ENCODE measurements at places on chromosomes 12 and 14. TPM values are rescaled to one million over a fixed set of nuclear protein-coding genes. Genes with fewer than 3 reads are reported as not detected.
A peak's percentile ranks its signal among the peaks of the same experiment; 100 is the strongest.

Gene SLC11A2
- 35.0 TPM for total RNA-seq

DNA sequence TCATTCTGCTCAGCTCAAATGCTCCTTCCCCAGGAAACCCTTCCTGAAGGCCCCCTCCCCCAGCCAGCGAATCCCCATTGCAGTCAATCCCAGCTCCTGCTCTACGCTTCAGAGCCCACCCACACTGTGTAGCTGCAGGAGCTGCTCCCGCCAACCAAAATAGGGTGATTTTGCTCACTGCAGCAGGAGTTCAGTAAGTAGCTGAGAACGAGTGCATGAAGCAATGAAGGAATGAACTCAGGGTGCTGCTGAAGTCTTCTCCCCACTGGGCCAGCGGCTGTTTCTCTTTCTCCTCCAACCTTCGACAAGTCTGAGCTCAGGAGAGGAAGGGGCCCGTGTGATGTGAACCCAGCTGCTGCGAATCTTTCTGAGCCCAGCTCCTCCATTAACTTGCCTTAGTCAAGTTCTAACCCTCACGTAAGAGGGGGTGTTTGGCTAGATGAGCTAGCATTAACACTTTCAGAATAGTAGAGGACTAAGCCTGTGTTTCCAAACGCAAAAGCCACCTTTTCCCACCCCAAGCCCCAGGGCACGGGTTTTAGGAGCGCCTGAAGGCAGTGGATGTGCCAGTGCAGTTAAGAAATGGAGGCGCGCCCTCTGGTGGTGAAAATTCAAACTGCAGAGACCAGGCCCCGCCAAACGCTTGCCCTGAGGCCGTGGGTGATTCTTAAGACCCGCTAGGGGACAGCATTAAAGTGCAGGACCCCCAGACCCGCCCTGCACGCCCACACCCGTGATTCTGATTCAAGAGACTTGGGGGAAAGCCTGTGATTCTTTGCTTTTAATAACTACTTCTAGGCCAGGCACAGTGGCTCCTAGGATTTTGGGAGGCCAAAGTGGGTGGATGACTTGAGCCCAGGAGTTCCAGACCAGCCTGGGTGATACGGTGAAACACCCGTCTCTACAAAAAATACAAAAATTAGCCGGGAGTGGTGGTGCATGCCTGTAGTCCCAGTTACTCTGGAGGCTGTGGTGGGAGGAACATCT lies 11.9 kb upstream of the SERPINA4 start:
- no peak overlapping the region for H3K27ac ChIP-seq
- no peaks in the 10 kb centered on the region for H3K4me1 ChIP-seq
- DNase-seq = peak; percentile 60

Gene SERPINA12
- not detected for total RNA-seq

- peaks cover 29% of the 10 kb centered on the region for H3K27me3 ChIP-seq
- no peak overlapping the region for H3K27ac ChIP-seq
- H3K36me3 ChIP-seq = no peaks in the 10 kb centered on the region
- H3K4me3 ChIP-seq = no peak overlapping the region
- no peak for DNase-seq
- H3K4me1 ChIP-seq = peaks cover 11% of the 10 kb centered on the region
Measured at GRCh38 chr14:54562334-54562733, 4.6 kb upstream of the SAMD4A start.

Gene GPRC5D
- 0.73 TPM for total RNA-seq

GRCh38 chr12:93130366-93131054 lies 201.4 kb upstream of the EEA1 start:
- peaks cover 9% of the 10 kb centered on the region for H3K4me1 ChIP-seq
- H3K27me3 ChIP-seq = peaks cover 2% of the 10 kb centered on the region
- no peak overlapping the region for H3K4me3 ChIP-seq
- DNase-seq = no peak

DNA sequence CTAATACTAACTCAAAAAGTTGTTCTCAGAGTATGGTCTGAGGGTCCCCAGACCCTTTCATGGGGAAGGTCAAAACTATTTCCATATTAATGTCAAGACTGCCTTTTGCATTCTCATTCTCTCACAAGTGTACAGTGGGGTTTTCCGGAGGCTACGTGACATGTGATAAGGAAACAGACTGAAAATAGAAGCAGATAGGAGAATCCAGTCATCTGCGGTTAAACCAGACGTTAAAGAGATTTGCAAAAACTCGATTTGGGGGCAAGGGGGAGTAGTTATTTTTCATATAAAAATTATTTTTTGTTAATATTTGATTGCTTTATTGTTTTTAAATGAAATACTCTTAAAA lies 1.0 kb upstream of the NAP1L1 start:
- H3K4me1 ChIP-seq = peaks cover 44% of the 10 kb centered on the region
- peak overlapping the region; percentile 99 for H3K27ac ChIP-seq
- H3K4me3 ChIP-seq = peak overlapping the region; percentile 96

Gene BATF
- total RNA-seq = 66.1 TPM

Gene PLEKHA5
- 15.2 TPM for total RNA-seq

Gene AGAP2
- total RNA-seq = 85.1 TPM

DNA sequence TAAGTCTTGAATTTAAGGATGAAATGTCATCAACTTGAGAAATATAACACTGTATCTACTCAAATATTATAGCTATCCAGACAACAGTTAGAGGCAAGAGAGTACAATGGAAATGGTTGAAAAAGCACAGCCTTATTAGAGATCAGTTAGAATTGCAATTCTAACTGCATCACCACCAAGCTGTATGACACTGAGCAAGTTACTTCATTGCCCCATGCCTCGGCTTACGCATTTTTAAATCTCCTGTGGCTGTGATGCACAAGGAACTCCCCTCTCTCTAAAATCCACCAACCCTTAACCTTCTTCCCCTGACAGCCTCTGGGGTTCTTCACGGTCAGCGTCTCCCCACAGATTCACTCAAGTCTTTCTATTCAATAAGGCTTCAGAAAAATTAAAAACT lies 75.1 kb downstream of the MED13L start:
- H3K27ac ChIP-seq = no peak overlapping the region
- DNase-seq = no peak
- no peaks in the 10 kb centered on the region for H3K4me1 ChIP-seq
- H3K36me3 ChIP-seq = peaks cover 12% of the 10 kb centered on the region

Gene HELB
- total RNA-seq = 38.3 TPM

DNA sequence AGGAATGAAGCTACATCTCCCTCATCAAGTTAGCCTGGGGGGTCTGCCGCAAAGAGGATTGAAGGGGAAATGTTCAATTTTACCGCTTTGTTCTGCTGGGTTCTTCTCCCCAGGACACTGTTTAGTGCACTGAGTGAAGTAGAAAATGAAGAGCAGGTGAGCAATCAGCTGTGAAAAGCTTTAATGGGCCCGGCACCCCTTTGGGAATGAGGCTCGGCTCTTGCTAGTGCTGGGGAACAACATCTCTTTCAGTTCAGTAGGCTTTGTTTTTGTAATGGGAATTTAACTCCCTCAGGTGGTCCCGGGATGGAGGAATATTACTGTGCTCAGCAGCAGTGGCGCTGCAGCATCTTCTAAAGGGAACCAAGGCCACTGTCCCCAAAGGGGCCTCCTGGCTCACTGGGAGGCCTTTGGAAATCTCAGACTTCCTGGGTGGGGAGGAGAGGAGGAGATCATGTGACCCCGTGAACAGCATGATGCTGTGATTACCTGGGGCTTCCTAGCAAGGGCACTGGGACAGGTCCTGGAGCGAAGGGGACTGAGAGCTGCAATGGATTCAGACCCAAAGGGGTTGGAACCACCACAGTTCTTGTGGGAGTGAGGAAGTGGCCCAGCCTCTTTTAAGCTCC lies 85.2 kb upstream of the MAX start:
- no peak overlapping the region for H3K4me3 ChIP-seq
- peaks cover 2% of the 10 kb centered on the region for H3K27me3 ChIP-seq
- no peak overlapping the region for H3K27ac ChIP-seq

DNA sequence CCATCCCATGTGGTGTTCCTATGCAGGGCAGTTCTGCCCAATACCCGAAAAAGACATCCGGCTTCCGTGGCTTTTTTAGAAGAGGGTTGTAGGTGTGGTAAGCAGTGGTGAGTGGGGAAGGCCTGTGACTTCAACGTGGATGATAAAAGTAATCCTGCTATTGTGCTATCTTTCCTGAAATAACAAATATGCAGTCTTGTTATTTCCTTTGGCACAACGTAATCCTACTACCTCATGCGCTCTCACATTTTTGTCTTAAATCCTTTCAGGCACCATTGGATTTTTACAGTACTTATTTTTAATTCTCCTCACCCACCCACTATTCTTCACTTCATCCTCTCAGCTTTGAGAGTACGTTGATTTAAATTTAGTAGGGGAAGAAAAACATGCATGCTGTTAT lies 96.8 kb downstream of the IPO8 start:
- H3K27ac ChIP-seq = no peak overlapping the region
- H3K4me3 ChIP-seq = no peak overlapping the region
- no peaks in the 10 kb centered on the region for H3K36me3 ChIP-seq
- no peak for DNase-seq

DNA sequence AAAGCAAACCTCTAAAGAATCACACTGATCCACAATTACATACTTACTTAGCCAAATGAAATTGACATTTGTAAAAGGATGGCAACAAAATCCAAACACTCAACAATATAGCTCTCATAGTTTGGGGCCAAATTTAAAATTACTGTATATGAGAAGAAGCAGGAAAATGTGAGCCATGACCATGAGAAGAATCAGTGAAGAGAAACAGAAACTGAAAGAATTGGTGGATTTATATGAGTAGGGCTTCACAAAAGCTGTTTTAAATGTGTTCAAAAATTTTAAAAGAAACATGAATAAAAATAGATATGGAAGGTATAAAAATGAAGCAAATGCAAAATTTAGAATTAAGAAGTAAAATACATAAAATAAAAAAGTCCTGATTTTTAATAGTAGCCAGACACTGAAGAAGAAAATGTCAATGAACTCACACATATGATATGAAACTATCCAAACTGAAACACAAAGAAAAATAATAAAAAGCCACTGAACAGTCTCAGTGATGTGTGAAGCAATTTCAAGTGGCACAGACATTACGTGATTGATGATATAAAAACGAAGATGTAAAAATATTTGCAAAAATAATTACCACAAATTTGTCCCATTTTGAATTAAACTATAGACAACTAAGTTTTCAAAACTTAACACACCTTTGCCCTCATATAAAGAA lies 87.9 kb upstream of the MDGA2 start:
- H3K4me1 ChIP-seq = no peaks in the 10 kb centered on the region
- no peaks in the 10 kb centered on the region for H3K27me3 ChIP-seq
- no peak overlapping the region for H3K27ac ChIP-seq
- DNase-seq = no peak
- no peak overlapping the region for H3K4me3 ChIP-seq

Gene CD27
- 39.9 TPM for total RNA-seq

DNA sequence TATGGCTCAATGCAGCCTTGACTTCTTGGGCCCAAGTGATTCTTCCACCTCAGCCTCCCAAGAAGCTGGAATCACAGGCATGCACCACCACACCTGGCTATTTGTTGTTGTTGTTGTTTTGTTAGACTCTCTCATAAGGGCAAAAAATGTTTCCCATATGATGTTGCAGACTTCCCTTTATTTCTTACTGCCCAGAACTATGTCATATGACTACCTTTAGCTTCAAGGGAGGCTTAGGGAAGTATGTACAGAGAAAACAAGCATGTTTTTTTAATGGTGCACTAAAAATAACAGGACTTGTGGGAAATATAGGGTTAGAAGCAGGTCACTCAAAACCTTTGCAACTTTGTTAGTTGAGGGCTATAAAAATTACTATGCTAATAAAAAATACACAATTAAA lies 4.3 kb upstream of the GPR19 start:
- H3K27me3 ChIP-seq = no peaks in the 10 kb centered on the region
- DNase-seq = no peak
- H3K4me3 ChIP-seq = no peak overlapping the region
- peaks cover 23% of the 10 kb centered on the region for H3K36me3 ChIP-seq
- H3K27ac ChIP-seq = no peak overlapping the region

Gene ARHGEF25
- total RNA-seq = 0.93 TPM

GRCh38 chr12:129696926-129697325 lies 206.9 kb downstream of the TMEM132D start:
- H3K27ac ChIP-seq = no peak overlapping the region
- no peaks in the 10 kb centered on the region for H3K4me1 ChIP-seq
- H3K4me3 ChIP-seq = no peak overlapping the region
- DNase-seq = no peak

- no peaks in the 10 kb centered on the region for H3K4me1 ChIP-seq
- H3K4me3 ChIP-seq = no peak overlapping the region
- no peaks in the 10 kb centered on the region for H3K27me3 ChIP-seq
- no peak overlapping the region for H3K27ac ChIP-seq
Measured at GRCh38 chr14:93752980-93753561, 35.2 kb downstream of the PRIMA1 start.

- H3K27me3 ChIP-seq = no peaks in the 10 kb centered on the region
- no peak overlapping the region for H3K4me3 ChIP-seq
- H3K27ac ChIP-seq = no peak overlapping the region
- no peak for DNase-seq
- H3K36me3 ChIP-seq = no peaks in the 10 kb centered on the region
Measured at GRCh38 chr14:90453401-90453951, 56.6 kb downstream of the CALM1 start.

DNA sequence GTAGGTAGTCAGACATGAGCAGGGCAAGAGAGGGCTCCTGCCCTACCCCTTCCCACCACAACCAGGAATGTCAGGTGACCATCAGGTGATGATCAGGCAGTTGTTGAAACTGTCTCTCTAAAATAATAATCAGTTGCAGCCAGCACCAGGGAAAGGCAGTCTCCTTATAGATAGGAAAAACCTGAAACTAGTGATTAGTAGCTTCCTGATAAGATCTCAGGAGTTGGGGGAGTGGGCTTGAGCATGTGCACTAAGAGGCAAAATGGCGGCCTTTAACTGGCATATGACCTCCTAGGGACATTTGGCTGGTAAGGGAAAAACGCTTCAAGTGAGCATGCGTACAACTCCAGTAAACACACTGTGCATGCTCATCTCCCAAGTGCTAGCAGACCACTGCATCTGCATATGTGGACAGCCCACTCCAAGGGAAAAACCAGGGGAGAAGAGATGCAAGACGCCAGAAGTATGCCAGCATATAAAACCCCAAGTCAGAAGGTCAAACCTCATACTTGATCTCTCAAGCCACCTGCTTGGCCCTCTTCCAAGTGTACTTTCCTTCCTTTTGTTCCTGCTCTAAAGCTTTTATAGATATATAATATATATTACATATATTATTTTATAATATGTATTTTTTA lies 37.1 kb downstream of the TGFB3 start:
- no peaks in the 10 kb centered on the region for H3K36me3 ChIP-seq
- no peak overlapping the region for H3K4me3 ChIP-seq
- DNase-seq = no peak
- no peak overlapping the region for H3K27ac ChIP-seq

GRCh38 chr14:29716150-29716549 lies 211.5 kb downstream of the PRKD1 start:
- H3K4me1 ChIP-seq = no peaks in the 10 kb centered on the region
- no peak overlapping the region for H3K27ac ChIP-seq
- H3K36me3 ChIP-seq = no peaks in the 10 kb centered on the region
- H3K4me3 ChIP-seq = no peak overlapping the region

DNA sequence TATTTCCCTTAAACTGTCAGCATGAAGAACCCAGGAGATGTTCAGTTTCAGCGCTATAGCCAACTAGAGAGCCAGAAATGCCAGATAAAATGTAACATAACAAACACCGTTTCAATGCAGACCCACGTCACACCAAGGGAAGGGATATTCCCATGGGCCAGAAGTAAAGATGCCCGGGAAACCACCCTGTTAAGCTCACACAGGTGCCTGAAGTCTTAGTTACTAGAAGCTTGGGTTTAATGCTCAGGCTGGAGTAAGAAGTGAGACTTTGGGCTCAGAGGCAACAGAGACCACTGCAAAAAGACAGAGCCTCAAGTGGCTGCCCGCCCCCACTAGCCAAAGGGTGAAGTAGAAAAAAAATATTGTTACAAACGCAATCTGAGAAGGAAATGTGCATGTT lies 52.3 kb downstream of the SYNE3 start:
- H3K36me3 ChIP-seq = peaks cover 80% of the 10 kb centered on the region
- H3K4me1 ChIP-seq = peaks cover 35% of the 10 kb centered on the region
- peak overlapping the region; percentile 86 for H3K27ac ChIP-seq
- no peak overlapping the region for H3K4me3 ChIP-seq

Gene NGB
- total RNA-seq = not detected

Gene ERC1
- 33.5 TPM for total RNA-seq

Data from activated CD4-positive, alpha-beta memory T cell treated with anti-CD3 and anti-CD28 coated beads, Interleukin-2, amount 10 ng/mL, durations not matched to agents 7 days and 5 days (primary cell).